ENCODE measurements at places on chromosomes 5 and 9.

DNA sequence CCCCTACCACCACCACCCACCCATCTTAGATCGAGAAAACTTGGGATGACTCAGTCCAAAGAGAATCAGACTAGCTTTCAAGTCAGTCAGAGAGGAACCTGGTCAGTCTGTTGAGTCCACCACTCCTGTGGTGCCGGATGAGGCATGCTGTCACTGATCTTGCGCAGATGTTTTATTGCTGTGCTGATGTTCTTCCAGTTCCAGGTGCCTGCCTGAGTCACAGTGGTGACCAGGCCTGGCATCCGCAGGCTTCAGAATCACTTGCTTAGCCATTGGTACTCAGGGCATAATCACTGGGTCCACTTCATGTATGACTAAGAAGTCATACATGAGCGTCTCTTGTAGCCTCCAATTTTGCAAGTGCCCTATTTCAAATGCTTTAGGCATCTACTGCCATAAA lies 114.1 kb downstream of the MUSK start:
- DNase-seq: no peak

GRCh38 chr5:96370976-96371375 lies 62.1 kb downstream of the PCSK1 start:
- no peak for DNase-seq

- DNase-seq: no peak
Observed at GRCh38 chr9:14627513-14627912, 65.7 kb downstream of the ZDHHC21 start.

GRCh38 chr5:77180167-77181081 lies 30.1 kb upstream of the PDE8B start:
- DNase-seq: no peak
